ENCODE measurements at places on chromosomes 12 and 14. TPM values are rescaled to one million over a fixed set of nuclear protein-coding genes. Genes with fewer than 3 reads are reported as not detected.
A peak's percentile ranks its signal among the peaks of the same experiment; 100 is the strongest.

DNA sequence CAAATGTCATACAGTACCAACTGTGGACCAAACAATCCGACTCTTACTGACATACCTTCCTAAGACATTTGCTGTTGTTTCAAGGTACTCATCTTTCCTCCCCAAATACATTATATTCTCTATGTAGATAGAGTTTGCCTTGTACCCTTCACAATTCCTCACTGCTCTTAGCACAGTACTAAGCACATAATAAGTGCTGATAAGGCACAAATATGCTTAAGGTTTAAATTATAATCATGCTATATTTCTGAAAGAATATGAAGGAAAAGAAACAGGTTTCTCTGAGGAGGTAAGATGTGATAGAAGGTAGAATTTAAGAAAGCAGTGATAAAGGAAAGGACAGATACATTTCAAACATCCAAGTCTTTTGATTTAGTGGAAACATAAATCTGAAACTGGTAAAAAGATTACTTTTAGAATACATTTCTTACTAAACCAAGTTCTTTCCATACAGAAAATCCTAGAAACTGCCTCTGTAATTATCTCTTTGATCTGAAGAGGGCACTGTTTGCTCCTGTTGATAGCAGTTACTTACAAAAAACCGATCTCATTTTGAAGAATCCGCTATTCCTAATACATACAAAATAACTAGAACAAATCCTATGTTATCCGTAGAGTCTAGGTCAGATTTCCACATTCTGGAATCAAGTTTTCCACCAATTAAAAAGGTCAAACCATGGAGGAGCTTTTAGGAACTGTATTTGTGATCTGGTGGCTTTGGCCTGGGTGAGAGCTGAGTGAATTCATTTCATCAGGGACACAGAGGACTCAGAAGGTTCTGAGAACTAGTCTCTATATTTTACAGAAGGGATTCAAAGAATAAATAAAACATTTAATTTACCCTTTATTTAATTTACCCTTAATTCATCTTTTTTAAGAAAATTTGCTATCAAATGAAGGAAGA lies 311.9 kb downstream of the DAD1 start:
- DNase-seq: no peak

The SIRT4 gene
- 10.2 TPM for total RNA-seq

The NEUROD4 gene
- total RNA-seq: not detected

DNA sequence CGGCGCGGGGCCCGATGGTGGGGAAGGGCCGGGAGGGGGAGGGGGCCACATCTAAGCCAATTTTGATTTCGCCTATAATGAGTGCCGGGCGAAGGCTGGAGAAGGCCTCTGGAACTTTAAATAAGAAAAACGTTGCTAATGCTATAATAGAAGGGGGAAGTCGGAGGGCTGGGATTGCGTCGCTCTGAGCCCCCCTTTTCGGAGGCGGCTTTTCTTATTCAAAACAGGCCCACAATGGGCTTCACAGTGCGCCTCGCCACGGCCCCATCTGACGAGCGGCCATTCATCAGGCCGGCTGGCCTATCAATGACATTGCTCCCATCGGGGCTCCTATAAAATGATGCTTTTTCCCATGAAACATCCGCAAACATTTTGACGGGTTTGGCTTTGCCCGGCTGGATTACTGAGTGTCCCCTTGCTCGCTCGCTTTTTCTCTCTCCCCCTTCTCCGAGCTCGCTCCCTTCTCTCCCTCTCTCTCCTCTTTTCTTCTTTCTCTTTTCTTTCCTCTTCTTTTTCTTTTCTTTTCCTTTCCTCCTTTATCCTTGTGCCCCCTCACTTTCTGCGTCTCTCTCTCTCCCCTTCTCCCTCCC lies at the start of gene RFX4:
RFX4 (plus strand) TSS at position 364 of the 590 bp plus-strand sequence. CDS start 317 bp downstream, outside the sequence.
- DNase-seq: no peak

DNA sequence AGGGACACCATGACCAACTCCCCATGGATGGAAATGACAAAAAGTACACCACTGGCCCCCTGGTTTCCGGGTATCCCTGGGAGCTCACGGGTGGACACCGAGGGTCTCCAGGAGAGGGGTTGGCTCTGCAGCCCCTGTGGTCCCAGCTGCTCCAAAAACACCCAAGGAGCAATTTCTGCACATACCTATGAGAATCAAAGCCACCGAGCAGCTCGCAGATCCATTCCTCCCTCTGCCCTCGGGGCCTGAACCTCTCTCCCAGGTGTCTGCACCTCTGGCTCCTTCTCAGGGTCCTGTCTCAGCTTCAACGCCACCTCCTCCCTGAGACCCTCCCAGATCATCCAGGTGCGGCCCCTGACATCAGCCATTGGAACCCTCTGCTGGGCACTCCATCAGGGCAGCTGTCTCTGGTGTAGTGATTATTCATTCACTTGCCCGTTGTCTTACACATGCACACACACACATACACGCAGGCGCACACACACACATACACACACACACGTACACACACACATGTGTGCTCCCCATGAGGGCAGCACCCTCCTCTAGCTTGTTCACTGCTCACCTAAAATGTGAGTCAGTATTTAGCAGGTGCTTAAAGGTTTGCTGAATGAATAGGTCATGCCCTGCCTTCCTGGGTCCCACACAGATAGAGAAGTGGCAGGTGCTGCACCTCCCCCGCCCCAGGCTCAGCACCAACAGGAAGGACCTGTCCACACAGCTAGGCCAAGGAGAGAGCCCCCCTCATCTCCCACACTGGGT lies 5.9 kb downstream of the RIMBP2 start:
- no peak for DNase-seq

GRCh38 chr12:129619271-129619670 lies 284.6 kb downstream of the TMEM132D start:
- DNase-seq: no peak

The TBK1 gene
- total RNA-seq: 11.7 TPM

- DNase-seq: no peak
Observed at GRCh38 chr12:15364221-15365160, 42.2 kb downstream of the PTPRO start.

- no peak for DNase-seq
Observed at GRCh38 chr12:65308601-65309071, 30.2 kb downstream of the MSRB3 start.

GRCh38 chr12:76003355-76003638 lies 28.3 kb downstream of the PHLDA1 start:
- no peak for DNase-seq

The DPY19L2 gene
- total RNA-seq: 51.0 TPM

The CPNE6 gene
- not detected for total RNA-seq

The PRR13 gene
- 56.1 TPM for total RNA-seq

The RNASE4 gene
- total RNA-seq: 8.1 TPM

DNA sequence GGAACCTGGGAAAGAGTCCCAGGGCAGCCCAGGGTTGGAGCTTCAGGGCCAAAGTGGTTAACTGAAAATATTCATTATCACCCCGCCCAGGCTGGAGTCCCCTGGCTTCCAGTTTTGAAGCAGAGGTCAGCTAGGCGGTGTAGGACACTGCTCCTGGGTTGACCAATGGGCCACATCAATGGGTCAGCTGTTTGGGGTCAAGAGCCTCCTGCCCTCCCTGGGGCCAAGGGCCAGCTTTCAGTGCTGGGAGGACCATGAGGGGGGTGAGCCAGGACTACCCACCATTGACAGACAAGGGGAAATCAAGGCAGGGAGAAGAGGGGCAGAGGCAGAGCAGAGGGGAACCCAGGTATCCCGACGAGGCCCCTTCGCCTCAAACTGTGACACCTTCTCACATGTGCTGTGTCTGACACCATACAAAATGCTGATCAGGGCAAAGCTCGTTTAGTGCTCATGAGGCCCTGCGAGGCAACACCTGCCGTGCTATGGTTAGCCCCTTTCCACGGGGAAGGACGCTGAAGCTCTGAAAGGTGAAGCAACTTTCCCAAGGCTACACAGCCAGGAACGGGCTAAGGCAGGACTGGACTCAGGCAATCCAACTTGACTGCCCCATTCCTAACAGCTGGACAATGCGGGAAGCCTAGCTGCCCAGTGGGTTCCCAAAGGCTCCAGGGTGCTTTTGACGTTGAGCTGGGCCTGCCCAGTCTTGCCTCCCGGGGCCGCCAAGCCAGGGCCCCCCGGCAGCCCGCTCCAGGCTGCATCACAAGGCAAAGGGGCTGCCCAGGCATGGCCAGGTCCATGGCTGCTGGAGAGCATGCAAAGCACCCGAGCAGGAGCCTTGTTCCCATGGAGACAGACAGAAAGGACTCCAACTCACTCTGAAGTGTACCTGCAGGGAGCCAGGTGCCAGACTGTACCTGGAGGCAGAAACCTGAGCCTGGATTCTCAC lies 2.0 kb downstream of the SYNE3 start:
- no peak for DNase-seq

- DNase-seq: no peak
Observed at GRCh38 chr14:72479461-72479931, 414.4 kb downstream of the DPF3 start.

- DNase-seq: no peak
Observed at GRCh38 chr14:38409071-38409705, 153.3 kb upstream of the CLEC14A start.

GRCh38 chr14:23115039-23115731 lies 3.9 kb downstream of the CEBPE start:
- DNase-seq: no peak

DNA sequence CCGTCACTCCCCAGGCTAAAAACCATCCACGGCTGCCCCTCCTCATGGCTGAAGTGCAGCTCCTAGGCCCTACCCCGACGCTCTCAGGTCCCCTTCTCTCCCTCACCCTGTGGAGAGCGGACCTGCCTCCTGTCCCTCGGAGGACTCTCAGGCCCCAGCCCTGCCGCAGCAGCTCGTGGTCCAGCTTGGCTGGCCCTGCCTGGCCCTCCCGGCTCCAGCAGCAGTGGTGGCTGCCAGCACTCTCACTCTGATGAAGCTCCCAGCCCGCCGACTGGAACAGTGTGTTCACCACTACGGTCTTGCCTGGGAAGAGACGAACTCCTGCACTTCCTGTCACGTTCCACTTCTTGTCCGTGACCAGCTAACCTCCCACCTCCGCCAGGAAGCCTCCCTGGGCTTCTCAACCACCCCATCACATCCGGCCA lies 11.1 kb downstream of the BAG5 start:
- DNase-seq: peak; percentile 88

- peak; percentile 28 for DNase-seq
Observed at GRCh38 chr14:51094282-51094821, 553 bp downstream of the TRIM9 start.

The SRP54 gene
- total RNA-seq: 28.6 TPM

GRCh38 chr14:68874746-68875155 lies 81.9 kb upstream of the ZFP36L1 start:
- no peak for DNase-seq

DNA sequence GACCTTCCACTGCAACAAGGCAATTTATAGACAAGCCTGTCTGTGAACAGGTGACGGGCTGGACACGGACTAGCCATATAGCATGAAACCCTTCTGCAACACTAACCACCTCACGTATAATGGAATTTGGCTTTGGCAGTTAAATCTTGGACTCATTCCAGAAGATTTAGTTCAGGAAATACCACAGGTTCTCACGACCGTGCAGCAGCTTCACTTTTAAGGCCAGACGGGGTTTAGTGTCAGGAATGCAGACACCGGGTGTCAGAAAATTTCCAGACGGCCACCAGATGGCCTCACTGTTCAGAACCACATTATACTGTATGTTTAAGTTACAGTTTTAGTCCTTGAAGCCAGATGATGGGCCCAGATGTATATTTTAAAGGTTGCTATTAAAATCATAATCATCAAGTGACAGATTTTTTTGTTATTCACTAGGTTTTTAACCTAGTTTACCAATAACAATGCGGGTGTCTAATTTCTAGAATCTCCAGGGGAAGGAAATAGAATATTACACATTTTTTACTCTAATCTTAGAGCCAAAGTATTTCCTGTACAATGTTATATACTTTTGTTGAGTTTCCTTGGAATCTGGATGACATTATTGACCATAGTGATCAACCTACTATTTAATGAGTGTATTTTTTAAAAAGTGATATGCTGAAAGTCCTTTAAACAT lies 90.5 kb upstream of the TMPO start:
- peak; percentile 64 for DNase-seq

- DNase-seq: no peak
Observed at GRCh38 chr12:70842136-70842535, 78.4 kb downstream of the PTPRR start.

The MFAP5 gene
- 29.1 TPM for total RNA-seq

GRCh38 chr12:131273291-131273845 lies 319.7 kb downstream of the ADGRD1 start:
- DNase-seq: peak; percentile 13

DNA sequence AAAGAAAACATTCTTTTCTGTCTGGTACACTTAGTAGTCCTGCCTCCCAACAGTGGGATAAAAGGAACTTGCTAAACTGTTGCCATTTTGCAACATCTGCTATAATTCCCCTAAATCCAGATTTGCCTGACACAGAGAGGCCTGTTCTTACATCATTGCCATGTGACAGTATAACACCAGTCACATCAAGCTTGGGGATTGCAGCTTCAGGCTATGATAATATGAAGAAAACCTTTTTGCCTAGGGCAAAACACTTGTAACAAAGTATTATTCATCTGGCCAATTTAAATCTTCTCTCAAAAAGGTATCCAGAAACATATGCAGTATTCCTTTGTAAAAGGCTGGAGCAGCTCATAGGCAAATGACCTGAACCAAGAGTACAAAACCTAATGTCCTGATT lies 80.9 kb upstream of the OTX2 start:
- no peak for DNase-seq

DNA sequence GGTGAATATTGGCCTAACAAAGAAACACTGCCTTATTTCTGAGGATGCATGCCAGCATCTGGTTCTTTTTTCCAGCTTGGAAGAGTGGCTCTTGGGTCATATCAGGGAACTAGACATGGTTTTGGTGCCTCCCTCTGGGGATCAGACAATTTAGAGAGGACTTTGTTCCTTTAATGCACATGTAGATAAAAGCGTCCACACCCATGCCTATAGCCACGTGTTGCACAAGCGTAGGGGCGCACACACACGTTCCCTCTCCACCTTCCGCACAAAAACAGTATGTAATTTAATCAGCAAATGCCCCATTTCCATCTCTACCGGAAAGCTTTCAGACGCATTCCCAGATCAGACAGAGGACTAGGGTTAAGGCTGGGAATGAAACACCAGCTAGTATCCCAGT lies 61.7 kb upstream of the RIC8B start:
- no peak for DNase-seq

DNA sequence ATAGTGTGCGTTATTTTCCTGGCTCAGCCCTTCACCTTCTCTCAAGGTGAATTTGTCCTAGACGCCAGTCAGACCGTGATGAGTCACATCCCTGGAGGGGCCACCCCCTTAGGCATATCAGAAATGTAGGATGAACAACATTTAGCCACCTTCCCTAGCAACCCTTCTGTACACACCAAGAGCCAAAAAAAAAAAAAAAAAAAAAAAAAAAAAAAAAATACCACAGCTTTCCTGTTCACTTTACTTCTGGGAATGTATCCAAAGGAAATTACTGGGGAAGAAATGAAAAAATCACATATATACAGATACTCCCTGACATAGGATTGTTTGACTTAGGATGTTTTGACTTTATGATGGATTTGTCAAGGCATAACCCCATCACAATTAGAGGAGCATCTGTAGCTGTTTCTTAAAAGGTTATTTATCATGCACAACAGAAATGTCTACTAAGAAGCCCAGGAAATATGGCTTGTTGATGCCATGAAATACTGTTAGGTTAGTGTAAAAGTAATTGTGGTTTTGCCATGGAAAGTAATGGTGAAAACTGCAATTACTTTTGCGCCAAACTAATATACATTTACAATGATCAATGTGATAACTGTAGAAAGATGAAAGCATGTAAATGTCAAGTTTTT lies 68.2 kb upstream of the BDKRB2 start:
- no peak for DNase-seq

The AHSA1 gene
- total RNA-seq: 231 TPM

The ESPL1 gene
- 0.17 TPM for total RNA-seq

The RPGRIP1 gene
- 0.52 TPM for total RNA-seq

- no peak for DNase-seq
Observed at GRCh38 chr14:93970585-93970964, 5.8 kb downstream of the ASB2 start.

Measured in left ventricle myocardium superior (tissue), 1 donor.